ENCODE measurements at places on chromosomes 16 and 17.

GRCh38 chr17:279331-279730 lies 73.3 kb downstream of the RPH3AL start:
- DNase-seq, result no peak

DNA sequence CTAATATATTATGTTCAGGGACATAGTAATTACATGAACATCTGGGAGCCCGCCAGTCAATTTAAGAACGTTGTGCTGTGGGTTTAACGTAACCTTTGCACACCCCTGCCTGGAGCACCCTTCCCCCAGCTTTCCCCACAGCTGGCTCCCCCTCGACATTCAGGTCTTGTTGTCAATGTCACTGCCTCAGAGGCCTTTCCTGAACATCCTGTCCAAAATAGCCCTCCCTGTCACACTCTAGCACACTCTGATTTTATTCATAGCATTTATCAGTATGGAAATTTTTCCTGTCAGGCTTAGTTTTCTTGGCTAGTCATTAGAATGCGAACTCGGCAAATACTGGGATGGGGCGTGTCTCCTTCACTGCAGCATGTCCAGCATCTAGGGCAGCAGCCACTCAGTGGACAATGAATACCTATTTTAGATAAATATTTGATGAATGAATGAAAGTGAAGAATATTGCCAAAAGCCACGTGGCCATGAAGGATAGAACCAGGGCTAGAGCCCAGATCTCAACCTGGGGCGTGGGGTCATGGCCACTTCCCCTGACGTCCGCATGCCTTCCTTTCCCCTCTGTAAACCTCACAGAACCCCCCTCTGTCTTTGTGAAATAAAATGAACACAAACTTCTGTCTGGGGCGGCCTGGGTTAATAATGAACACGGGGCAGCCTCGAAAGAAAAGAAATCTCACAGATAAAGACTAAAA lies 10.5 kb downstream of the PIK3R6 start:
- DNase-seq, result no peak

DNA sequence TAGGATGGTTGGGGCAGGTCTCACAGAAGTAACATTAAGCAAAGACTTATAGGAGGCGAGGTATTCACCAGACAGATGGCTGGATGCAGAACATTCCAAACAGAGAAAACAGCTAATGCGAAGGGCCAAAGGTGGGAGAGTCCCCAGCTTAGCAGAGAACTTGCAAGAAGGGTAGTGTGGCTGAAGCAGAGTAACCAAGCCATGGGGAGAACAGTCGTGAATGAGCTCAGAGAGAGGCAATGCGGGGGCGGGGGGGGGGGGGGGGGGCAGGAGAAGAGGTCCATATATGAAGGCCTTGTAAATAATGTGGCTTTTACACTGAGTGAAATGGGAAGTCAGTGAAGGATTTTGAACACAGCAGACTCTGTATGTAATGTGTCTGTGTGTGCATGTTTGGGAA lies 81.3 kb downstream of the SMG6 start:
- DNase-seq, result peak; percentile 63

GRCh38 chr17:77025781-77026180 lies 115.0 kb upstream of the SEC14L1 start:
- DNase-seq, result no peak

DNA sequence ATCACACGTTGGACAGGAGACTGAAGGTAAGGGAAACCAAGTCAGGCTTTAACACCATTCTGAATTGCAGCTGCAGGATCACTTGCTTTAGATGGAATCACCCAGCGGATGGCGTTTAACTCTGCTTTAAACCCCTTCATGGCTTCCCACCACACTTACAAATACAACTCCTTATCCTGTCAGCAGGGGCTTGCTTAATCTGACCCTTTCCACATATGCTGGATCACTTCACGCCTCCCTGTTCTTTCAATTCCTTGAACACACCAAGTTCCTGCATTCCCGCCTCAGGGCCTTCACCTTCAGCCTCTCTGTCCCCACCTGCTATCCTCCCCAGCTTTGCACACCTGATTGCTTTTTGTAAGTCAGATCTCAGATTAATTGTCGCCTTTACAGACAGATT lies 442.2 kb downstream of the MAF start:
- DNase-seq, result no peak

DNA sequence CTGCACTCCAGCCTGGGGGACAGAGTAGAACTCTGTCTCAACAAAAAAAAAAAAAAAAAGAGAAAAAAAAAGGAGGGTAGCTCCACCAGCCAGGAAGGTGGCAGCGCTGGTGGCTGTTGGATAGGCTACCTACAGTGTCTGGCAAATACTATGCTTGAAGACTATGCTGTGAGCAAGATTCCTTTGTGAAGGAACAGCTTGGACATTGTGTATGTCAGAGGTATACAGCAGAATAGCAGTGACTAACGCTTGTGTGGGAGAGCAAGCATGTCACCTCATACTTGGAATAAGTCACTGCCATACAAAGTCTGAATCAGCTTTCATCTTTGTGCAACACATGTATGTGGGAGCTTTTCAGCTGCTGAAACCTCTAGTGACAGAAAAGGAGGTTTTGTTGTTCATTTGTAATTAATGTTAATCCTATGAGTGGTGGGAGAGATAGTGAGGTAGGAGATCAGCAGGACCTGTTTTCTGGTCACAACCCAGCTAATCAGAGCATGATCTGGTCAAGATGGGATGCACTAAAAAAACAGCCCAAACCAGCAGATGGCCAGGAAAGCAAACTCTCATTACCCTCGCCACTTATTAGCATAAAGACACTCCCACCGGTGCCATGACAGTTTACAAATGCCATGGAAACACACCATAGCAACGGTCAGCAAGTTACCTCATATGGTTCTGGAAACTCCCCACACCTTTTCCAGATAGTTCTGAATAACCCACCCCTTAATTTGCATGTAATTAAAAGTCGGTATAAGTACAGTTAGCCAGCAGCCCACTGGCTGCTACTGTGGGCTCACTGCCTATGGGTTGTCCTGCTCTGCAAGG lies 6.8 kb upstream of the ITGAD start:
- DNase-seq, result peak; percentile 55

GRCh38 chr16:13885700-13886099 lies 34.3 kb upstream of the ERCC4 start:
- DNase-seq, result no peak

GRCh38 chr16:84826558-84826941 lies 6.8 kb downstream of the CRISPLD2 start:
- peak; percentile 77 for DNase-seq

GRCh38 chr17:17105976-17106375 lies 63.7 kb downstream of the MPRIP start:
- no peak for DNase-seq

DNA sequence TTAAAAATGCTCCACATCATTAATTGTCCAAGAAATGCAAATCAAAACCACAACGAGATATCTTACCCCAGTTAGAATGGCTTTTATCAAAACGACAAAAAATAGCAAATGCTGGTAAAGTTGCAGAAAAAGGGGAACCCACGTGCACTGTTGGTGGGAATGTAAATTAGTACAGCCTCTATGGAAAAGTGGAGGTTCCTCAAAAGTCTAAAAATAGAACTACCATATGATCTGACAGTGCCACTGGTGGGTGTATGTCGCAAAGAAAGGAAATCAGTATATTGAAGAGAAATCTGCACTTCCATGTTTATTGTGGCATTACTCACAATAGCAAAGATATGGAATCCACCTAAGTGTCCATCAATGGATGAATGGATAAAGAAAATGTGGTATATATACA lies 38.2 kb upstream of the ZFHX3 start:
- DNase-seq, result no peak

- DNase-seq, result peak; percentile 47
These were observed 3.7 kb downstream of the TRAF7 start for GRCh38 chr16:2159175-2159838.

DNA sequence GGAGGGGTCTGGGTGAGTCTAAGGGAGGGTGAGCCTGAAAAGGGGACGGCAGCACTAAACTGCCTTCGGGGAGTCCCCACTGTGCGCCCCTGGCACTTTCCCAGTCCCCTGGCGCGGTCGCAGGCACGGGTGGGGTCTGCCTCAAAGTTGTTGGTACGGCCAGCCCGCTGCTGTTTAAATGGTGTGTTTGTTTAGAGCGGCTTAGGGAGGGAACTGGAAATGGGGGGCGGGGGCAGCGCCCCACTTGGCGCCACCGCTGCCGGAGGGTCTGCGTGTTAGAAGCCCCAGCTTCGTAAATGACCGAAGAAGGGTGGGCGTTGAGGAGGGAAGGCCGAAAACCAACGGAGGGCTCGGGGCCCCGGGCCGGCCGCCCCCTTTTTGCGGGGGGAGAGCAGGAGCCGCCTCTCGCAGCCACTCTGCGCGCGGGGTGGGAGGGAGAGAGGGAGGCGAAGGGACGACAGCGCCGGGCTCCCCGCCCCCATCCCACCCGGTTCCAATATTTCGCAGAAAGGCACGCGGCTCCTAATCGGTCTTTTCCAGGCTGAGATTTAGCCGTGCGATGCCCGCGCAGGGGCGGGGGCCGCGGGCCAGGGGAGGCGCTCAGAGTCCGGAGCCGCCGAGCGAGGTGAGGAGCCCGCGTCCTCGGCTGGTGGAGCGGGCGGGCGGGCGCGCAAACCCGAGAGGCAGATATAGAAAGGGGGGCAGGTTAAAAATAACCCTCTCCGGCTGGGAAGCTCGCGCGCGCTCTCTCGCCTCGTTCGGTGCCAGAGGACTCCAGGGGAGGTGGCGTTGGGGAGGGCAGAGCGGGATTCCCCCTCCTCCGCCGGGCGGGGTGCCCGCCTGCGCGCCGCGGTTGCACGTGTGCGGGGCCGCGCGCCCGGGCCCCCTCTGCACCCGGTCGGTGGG lies 54.9 kb downstream of the SREBF1 start:
- peak; percentile 51 for DNase-seq

DNA sequence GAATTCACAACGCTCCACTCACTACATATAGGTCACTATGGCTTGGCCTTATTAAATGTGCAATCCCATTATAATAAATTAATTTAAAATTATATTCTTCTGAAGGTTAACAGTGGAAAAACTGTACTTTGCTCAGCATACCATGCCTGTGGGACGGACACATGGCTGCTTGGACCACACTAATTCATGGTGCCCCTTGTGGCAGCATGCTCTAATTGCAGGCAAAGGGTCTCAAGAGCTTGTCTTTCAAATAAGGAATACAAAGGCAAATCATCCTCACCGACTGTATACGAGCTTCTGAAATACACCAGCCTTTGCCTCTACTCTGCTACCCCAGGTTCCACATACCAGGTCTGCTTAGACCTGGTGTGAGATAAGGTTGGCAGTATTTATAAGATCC lies 11.7 kb downstream of the SMPD3 start:
- DNase-seq, result no peak

DNA sequence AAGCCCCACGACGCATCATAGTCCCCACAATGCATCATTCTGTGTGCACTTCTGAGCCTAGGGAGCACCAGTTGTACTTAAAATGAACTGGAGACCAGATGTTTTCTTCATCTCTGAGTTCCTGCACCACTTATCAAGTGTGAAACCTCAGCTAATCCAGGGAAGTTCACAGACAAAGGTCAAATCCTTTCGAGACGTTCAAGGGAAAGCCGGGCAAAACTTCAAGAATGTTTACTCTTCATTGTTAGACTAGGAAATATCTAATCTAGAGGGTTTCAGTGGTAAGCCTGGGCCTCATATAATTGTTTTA lies 4.6 kb upstream of the PMP22 start:
- no peak for DNase-seq

GRCh38 chr17:3512505-3513171 lies 36.8 kb downstream of the ASPA start:
- DNase-seq, result no peak

DNA sequence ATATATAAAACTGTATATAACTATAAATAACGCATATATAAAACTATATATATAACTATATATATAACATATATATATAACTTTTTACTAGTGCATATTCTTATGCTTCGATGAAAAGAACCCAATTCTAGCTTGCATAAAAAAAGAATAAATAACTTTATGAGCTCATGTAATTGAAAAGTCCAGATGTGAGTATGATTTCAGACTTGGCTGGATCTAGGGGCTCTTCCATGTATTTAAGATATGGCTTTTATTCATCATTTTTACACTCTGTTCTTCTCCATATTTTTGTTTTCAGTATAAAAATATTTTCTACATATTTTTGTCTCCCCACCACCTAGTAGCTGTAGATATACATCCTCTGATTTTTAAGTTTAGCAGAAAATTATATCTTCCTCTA lies 417.5 kb downstream of the CDH11 start:
- no peak for DNase-seq

DNA sequence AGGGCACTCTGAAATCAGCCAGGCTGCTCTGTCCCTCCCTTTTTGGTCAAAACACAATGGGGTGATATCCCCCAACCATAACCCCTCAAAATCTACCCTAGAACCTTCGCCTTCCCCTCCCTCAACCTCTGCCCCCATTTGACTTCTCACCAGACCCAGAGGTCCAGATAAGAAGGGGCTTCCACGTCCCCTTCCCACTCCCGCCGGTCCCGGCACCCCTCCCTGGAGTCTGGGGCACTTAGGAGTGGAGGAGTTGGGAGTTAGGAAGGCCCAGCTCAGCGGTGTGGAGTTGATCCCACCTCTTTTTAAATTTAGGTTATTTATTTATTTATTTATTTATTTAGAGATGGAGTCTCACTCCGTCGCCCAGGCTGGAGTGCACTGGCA lies 619 bp upstream of the TMEM92 start:
- DNase-seq, result no peak

GRCh38 chr16:57152096-57153093 lies 33.4 kb downstream of the PSME3IP1 start:
- no peak for DNase-seq

GRCh38 chr17:28807925-28808634 lies 34.5 kb downstream of the FAM222B start:
- peak; percentile 94 for DNase-seq

GRCh38 chr17:64783031-64783461 lies 120.9 kb upstream of the SMURF2 start:
- DNase-seq, result no peak

DNA sequence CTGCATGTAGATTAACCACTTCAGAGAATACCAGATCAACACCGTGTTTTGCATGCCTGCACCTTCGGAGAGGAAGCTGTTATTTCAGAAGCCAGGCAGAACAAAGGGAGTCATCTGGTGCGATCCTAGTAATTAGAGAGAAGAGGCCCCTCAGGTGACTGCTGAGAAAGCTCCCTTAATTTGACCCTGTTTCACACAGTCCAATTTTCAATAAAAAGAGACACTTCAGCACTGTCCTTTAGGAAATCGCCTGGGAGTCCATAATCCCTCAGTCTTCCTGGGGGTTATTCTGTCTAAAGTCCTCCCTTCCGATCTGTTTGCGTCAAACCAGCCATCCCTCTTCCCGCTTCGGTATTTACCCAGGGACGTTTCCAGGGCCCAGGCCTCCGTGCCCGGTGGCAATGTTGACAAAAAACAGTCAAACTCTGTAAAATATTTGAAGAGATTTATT lies 23.4 kb upstream of the TNRC6C start:
- no peak for DNase-seq

- peak; percentile 60 for DNase-seq
These were observed 93.3 kb downstream of the MYO1D start for GRCh38 chr17:32783602-32784001.

- no peak for DNase-seq
These were observed 30.7 kb downstream of the SLC43A2 start for GRCh38 chr17:1597861-1598342.

GRCh38 chr16:8887952-8888560 lies 5.9 kb downstream of the LITAFD start:
- DNase-seq, result peak; percentile 41

Measured in iris pigment epithelial cell (primary cell).